Suprapubic skin (tissue), 4 donors: ENCODE measurements at places on chromosomes 4 and X.

DNA sequence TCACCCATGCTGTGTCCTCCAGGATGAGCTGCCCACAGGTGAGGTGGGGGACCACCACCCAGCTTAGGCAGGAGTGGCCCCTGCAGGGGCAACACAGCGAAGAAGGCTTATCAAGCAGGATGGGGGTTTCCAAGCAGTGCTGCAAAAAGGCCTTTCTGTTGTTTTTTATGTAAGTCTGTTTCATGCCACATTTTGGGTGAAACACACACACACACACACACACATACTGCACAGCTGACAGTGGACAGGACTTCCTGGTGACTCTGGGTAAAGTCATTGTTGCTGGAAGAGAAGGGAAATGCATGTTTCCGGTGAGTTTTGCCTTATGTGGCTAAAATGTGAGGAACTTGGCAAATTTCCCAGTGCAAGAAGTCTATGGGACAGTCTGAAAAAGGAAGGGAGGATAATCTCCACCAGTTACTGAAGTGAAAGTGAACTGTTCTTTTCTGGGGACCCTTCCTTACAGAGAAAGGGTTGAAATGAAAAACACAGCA is 119.2 kb downstream of the IRF2 start:
- no peak for DNase-seq

- DNase-seq, result no peak
These were observed 5.8 kb downstream of the ANOS1 start for GRCh38 chrX:8726031-8726652.

GRCh38 chr4:53055274-53055673 is 193.2 kb downstream of the RASL11B start:
- DNase-seq, result no peak

- DNase-seq, result no peak
These were observed 28.1 kb upstream of the JAKMIP1 start for GRCh38 chr4:6228158-6229067.

DNA sequence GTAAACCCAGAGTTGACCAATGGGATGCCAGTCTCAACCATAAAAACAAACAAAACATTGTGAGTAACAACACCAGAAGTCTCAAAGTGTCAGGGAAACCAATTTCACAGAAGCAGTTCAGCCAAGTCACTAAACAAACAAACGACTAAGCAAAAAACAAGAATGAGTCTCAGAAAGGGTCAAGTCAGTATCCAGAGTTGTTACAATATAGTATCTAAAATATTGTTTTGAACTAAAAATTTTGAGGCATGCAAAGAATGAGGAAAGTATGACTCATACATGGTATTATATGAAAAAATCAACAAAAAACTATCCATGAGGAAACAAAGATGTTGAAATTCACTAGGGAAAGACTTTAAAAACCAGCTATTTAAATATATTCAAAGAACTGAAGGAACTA is 70.6 kb downstream of the AR start:
- DNase-seq, result no peak

GRCh38 chrX:38862100-38862499 is 60.8 kb downstream of the MID1IP1 start:
- DNase-seq, result no peak

DNA sequence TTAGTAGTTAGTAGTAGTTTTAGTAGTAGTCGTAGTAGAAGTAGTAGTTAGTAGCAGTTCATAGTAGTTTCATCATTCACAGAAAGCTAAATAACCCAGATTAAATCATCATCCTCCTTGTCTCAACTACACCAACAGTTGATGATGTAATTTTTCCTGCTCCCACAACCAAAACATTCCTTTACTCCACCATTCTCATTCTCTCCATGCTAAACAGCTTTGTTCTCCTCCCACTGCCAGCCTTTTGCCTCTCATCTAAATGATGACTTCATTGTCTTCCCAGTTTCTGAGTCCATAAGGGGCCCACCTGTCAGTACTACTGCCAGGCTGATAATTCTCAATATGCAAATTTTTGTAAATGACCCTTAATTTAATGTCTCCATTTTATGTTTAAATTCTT is 68.9 kb downstream of the ARHGAP24 start:
- no peak for DNase-seq
